ENCODE measurements at places on chromosomes 7 and 10.

- DNase-seq = no peak
Measured at GRCh38 chr7:35255443-35256255, 1.7 kb upstream of the TBX20 start.

DNA sequence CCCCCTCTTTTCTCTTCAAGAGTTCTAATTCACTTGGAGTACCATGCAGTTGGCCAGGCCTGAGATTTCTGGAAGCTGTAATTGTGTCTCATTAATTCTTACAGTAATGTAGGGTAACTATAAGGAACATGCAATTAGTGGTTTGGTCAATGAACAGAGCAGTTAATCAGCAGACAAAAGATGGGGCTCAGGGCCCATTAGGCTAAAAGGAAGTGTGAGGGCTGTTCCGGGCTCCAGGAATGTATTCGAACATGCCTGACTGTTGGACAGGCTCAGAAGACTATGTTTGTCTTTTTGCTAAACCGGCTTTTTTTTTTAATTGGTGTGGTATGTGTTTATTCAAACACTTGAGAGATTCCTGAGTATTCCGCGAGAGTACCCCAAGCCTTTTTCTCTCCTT is 42.5 kb upstream of the FZD8 start:
- DNase-seq = no peak

- no peak for DNase-seq
Measured at GRCh38 chr7:95126053-95126709, 198.2 kb downstream of the PON1 start.

GRCh38 chr10:12938271-12938670 is 63.2 kb downstream of the CCDC3 start:
- no peak for DNase-seq

DNA sequence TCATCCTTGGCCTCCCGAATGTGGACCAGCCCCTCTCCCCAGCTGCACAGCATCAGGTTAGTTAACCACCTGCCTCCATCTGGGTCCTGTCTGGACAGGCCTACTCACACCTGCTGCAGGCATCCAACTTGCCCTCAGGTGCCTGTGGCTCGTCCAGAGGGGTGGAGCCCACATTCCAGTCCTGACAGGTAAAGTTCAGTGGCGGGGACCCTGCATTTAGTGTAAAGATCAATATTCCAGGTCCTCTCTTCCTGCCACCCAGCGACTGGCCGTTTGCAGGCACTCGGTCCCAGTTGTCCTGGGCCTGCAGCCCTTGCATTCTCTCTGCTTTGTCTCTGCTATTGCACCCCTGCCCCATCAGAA is 15.0 kb downstream of the HTRA1 start:
- no peak for DNase-seq

GRCh38 chr7:23931633-23932032 is 221.6 kb downstream of the STK31 start:
- DNase-seq = no peak

GRCh38 chr10:58512491-58513187 is at the start of gene BICC1:
Gene BICC1, plus strand, starts transcription at chr10:58512872. Its CDS starts 272 bp downstream, at chr10:58513144.
- no peak for DNase-seq

DNA sequence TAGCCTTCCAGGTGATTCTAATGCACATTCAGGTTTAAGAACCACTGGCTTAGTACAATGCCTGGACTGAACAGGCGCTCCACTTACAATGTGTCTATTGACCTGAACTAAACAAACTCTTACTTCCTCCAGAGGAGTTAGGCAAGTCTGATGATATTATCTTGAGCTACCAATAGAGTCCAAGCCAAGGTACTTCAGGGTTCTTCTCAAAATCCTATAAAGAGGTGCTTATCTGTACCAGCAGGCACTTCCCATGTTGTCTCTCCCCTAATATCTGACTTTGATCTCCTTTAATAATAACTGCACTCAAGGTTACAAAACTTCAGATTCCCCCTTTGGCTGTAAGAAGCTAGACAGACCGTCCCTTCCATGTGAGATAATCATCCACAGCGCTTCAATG is 157.0 kb upstream of the SVIL start:
- no peak for DNase-seq

DNA sequence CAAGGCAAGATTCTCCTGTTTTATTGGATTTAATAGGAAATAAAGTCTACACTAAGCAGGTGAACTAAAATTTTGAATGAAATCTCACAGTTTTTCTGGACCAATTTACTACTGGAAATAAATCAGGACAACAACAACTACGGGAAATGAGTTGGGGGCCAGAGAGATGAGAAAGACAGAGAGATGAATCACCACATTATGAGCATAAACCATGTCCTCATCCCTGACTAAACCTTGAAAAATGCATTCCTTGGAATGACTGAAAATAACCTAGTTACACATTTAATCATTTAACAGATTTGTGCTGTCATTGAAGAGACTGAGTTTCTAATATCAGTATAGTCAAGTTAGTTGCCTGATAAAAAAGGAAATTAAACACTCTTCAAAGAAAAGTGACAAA is 608.4 kb upstream of the KCND2 start:
- DNase-seq = no peak

DNA sequence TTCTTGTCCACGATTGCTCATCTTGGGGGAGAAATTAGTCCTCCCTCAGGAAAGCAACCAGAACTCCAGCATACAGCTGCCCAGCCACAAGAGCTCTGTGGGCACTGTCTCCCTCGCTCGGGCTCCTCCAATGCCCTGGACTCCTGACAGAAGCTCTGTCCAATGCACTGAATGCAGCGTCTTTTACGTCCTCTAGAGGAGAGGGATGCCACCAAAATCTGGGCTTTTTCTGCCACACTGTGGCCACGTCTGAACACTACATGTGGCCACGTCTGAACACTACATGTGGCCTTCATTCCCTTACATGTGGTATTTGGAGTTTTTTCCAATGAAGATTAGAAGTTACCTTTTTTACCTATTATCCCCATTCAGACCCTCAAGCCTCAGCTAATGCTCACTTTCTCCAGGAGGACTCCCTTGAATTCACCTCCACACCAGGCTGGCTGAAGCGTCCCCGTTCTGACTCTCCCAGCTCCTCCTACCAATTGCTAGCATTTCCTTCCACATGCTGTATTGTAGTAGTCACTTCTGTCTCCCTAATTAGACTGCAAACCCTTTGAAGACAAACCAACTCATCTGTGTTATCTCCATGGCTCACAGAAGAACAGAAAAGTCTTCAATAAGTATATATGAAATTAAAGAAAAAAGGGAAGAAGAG is 134.3 kb upstream of the PDE1C start:
- DNase-seq = peak; percentile 37

DNA sequence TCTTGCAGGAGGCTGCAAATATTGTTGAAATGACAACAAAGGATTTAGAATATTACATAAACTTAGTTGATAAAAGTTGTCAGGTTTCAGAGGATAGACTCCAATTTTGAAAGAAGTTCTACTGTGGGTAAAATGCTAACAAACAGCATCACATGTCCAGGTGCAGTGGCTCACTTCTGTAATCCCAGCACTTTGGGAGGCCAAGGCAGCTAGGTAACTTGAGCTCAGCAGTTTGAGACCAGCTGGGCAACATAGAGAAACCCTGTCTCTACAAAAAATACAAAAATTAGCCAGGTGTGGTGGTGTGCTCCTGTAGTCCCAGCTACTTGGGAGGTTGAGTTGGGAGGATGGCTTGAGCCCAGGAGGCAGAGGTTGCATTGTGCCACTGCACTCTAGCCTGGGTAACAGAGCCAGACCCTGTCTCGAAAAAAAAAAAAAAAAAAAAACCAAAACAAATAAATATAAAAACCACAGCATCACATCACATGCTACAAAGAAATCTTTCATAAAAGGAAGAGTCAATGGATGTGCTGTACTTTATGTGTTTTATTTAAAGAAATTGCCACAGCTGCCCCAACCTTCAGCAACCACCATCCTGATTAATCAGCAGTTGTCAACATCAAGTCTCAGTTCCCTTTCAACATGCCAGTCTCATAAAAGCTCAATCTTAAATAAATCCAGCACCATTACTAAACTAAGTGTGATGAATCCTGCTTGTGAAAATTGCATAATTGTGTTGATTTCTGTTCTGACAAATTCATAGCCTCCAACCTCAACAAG is 83.2 kb upstream of the MBL2 start:
- DNase-seq = no peak

GRCh38 chr10:491667-492424 is 197.6 kb downstream of the DIP2C start:
- no peak for DNase-seq

DNA sequence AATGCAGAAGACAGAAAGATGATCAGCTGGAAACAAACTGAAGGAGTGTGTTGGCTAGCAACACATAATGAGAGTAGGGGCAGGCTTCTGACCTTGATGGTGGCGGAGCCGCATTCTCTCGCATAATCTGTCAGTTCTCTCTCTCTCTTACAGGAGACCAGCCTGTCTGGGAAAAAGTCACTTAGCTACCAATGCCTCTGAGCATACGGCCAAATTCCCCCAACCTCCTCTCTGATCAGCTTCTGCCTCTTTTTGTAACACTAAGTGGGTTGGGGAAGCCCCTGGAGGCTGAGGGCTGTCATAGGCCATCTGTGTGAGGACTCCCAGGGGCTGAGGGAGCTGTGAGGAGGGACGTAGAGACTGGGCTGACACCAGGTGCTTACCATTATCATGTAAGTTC is 104.6 kb downstream of the HIPK2 start:
- no peak for DNase-seq

DNA sequence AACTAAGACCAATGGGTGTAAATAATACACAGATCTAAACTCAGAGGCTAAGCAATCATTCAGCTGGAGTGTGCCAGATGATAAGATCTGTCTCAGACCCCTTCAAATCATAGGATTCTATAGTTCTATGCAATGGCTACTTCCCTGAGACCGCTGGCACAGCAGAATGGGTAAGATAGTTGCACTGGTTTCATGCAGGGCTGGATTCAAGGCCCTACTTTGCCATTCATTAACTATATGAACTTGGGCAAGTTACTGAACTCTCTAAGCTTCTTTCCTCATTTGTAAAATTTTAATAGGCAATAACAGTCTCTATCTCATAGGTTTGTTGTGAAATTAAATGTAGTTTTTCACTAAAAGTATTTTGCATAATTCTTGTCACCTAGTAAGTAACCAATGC is 62.0 kb downstream of the TFEC start:
- no peak for DNase-seq

- DNase-seq = no peak
Measured at GRCh38 chr7:141291541-141291940, 217.7 kb downstream of the TMEM178B start.

GRCh38 chr10:35426657-35427056 is 90.3 kb downstream of the CCNY start:
- no peak for DNase-seq

DNA sequence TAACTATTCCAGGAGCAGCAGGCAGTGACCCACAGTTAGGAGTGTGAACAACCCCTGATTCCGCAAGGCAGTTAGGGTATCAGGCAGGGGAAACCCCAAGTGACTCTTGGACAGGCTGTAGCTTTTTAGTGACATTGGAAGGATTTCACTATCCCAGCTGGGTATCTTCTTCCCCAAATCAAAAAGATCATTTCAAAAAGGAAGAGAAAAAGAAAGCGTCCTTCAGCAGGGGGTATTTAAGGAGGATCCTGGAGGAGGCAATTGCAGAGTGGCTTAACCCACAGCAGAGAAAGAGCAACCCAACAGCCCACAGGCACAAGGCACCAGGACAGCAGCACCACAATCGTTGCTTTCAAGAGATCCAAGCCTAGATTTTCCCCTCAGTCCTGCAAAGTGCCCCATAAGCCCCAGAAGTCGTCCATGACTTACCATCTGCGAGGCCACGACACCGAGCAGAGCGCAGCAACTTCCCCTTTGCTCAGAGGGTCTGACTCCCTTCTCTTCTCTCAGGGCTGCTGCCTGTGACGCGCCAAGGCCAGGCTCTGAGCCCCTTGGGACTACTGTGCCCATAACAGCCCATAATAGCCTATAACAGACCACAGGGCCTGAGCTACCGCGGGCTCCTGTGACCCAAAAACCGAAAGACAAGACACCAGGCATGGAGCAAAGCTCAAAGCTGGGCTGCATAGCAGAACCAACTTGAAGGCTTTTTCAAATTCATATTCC is 19.8 kb downstream of the PIK3AP1 start:
- peak; percentile 56 for DNase-seq

- DNase-seq = no peak
Measured at GRCh38 chr10:45526309-45526905, 146.2 kb downstream of the ZFAND4 start.

GRCh38 chr7:24395512-24395911 is 111.5 kb downstream of the NPY start:
- no peak for DNase-seq

DNA sequence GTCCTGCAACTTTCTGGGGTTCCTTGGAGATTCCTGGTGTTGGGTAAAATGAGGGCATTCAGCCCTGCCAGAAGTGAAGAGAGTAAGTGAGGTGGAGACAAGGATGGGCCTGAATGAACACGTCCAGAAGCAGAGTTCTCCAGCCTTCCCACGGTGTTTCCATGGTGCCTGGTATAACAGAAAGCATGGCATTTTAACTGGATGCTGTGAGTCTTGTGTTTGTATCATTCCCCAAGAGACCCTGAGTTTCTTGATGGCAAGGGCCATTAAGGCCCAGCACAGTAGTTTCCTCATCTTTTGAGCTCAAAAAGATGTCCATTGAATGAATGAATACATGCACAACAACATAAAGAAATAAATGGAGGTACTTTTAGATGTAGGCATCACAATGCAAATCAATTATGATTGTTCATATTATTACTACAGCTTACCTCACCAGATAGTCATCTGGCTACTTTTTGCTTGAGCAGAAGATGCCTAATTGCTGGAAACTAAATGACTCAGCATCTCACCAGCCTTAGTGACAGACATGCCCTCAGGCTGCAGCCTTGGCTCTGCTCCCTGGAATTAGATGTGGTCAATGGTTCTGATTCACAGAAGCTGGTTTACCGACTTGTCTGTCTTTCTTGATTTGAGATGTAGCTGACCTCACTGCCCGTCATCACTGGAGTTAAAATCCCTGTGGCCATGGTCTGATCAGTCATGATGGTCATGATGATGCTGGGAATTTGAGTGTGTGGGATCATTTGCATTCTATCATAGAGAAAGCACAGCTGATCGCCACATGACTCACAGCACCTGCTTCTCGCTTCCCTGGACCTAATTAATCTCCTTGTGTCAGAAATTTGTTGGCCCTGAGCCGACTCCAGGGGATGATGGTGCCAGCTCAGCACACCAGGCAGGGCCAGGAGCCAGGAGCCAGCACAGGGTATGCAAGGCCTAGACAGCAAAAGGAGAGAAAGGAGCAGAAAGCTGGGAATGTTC is 83.9 kb downstream of the CXCL12 start:
- DNase-seq = no peak

Measured in GDM1 (cell line).